ENCODE measurements at places on chromosomes 11 and 22.

- no peak for DNase-seq
Measured at GRCh38 chr11:72314600-72315392, 70.8 kb upstream of the PHOX2A start.

GRCh38 chr11:11755871-11756270, 85.9 kb upstream of the USP47 start:
- DNase-seq: no peak

DNA sequence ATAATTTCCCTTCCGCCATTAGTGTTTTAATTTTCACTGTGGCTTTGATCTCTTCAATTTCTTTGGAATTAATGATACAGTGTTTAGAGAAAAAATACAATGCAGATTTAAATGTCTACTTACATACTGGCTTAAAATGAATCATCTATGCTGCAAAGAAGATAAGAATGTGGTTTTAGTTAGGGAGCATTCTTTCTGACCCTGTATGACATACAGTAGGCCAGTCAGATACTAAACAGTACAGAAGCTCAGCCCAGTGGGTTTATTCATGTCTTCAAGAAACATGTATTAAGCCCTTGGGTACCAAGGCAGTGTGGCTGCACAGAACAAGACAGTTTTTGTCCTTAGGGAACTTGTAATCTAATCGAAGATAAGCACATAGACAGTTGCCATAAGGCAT, 268.8 kb downstream of the DDX10 start:
- DNase-seq: no peak

DNA sequence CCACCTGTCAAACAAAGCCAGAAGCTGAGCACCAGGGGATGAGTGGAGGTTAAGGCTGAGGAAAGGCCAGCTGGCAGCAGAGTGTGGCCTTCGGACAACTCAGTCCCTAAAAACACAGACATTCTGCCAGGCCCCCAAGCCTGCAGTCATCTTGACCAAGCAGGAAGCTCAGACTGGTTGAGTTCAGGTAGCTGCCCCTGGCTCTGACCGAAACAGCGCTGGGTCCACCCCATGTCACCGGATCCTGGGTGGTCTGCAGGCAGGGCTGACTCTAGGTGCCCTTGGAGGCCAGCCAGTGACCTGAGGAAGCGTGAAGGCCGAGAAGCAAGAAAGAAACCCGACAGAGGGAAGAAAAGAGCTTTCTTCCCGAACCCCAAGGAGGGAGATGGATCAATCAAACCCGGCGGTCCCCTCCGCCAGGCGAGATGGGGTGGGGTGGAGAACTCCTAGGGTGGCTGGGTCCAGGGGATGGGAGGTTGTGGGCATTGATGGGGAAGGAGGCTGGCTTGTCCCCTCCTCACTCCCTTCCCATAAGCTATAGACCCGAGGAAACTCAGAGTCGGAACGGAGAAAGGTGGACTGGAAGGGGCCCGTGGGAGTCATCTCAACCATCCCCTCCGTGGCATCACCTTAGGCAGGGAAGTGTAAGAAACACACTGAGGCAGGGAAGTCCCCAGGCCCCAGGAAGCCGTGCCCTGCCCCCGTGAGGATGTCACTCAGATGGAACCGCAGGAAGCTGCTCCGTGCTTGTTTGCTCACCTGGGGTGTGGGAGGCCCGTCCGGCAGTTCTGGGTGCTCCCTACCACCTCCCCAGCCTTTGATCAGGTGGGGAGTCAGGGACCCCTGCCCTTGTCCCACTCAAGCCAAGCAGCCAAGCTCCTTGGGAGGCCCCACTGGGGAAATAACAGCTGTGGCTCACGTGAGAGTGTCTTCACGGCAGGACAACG, 11.7 kb downstream of the CXCR5 start:
- no peak for DNase-seq

DNA sequence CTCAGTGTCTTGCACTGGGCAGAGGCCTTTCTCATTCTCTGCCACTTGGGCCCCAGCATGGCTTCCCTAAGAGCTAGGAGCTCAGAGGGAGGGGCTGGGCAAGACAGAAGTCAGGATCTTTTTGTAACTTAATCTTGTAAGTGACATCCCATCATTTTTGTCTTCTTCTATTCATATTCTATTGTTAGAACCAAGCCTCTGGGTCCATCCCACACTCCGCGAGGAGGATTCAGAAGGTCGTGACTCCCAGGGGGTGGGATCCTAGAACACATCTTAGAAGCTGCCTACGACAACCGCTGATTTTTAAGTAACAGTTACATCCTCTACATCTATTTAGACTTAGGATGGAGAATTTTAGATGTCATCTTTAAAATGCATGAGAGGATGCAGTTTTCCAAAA, 1.5 kb upstream of the IL17RA start:
- DNase-seq: no peak

DNA sequence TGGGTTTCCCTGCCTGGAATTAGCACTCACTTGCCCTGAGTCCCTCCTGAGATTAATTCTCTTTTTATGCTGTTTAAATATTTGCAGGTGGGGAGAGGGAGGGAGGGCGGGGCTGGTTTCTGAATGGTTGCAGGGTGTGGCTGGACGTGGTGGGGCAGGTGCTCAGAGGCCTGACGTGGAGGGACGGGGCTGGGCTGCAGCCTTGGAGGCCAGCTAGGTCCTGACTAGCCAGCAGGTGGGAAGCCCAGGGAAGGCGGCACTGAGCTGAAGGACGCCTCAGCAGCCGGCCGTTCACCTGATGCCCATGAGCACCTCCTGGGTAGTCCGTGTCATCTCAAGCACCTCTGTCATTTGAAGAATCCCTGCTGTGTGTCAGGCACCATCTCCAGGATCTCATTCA, 21.3 kb downstream of the SGSM1 start:
- DNase-seq: no peak

GRCh38 chr22:42301077-42301741, 30.8 kb upstream of the TCF20 start:
- no peak for DNase-seq

GRCh38 chr11:9972989-9973388, 309.1 kb downstream of the SWAP70 start:
- DNase-seq: no peak

DNA sequence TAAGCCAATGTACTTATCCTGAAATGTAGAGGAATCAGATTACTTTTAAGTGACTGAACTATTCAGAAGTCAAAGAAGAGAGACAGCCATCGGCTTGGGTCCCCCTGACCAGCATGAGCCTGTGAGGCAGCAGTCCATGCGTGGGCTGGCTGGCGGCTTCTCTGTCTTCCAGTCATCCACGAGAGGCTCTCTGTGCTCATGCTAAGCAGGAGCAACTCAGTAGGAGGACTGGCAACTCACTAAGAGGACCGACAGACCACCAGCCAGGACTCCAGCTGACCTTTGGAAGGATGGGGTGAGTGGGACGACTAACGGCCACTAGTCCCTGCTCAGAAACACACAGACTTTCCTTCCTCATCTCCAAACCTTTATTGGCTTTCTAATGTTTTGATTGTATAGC, 43.6 kb downstream of the ARFGAP3 start:
- DNase-seq: no peak

DNA sequence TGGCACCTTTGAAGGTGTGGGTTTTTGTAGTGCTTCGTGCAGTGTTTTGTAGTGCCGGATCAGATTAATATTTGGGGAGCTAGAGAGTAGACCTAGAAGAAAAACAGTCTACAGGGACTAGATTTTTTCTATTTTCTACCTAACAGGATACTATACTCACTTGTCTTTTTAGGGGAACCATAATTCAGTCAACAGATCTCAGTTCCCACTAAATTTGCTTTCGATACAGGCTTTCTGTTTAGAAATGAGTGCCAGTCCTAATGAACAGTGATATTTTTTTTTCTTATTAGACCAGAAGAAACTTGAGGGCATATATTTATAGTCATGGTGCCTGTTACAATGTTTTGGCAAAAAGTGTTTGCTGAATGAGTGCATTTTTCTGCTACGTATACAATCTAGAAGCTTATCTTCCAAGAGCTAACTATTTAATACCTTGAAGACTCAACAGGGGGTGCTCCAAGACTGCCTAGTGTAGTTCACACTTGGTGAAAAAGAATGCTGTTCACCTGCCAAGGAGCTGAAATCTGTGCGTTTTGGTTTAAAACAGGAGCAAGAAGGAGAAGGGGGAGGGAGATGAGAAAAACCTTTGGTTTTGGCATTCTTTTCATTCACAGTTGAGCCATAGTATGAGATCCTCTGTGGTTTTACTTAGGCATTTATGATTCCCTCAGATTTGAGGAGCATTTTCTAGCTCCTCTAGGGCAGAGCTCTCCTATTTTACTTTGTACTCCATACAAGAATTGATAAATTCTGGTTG, 44.9 kb upstream of the VSTM5 start:
- DNase-seq: no peak

- no peak for DNase-seq
Measured at GRCh38 chr22:42357221-42357620, 75.0 kb downstream of the NFAM1 start.

- no peak for DNase-seq
Measured at GRCh38 chr22:21568347-21569075, 997 bp downstream of the UBE2L3 start.

DNA sequence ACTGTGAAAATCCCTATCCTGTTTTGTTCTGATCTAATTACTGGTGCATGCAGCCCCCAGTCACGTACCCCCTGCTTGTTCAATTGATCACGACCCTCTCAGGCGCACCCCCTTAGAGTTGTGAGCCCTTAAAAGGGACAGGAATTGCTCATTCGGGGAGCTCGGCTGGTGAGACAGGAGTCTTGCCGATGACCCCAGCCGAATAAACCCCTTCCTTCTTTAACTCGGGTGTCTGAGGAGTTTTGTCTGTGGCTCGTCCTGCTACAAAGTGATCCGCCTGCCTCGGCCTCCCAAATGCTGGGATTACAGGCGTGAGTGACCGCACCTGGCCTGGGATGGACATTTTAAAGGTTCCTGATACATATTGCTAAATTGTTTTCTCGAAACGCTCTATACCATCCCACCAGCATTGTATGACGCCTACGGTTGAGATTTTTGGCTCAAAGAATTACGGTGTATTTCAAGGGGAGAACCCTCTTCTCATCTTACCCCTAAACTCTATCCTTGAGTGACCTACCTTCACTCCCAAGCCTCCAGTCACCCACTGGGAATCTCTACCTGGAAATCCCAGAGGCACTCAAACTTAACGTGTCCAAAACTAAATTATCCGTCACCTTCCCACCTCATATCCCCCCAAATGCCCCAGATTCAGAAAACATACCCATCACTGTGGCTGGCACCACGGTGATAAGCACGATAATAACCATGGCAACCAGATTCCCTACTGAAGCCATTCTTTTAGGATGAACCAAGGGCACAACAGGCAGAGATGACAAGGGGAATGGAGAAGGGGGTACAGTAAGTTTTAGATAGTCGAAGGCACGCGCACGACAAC, 789 bp upstream of the POLA2 start:
- no peak for DNase-seq

- DNase-seq: no peak
Measured at GRCh38 chr11:8375460-8375859, 111.8 kb upstream of the LMO1 start.

GRCh38 chr11:116544721-116545120, 228.1 kb downstream of the BUD13 start:
- no peak for DNase-seq

DNA sequence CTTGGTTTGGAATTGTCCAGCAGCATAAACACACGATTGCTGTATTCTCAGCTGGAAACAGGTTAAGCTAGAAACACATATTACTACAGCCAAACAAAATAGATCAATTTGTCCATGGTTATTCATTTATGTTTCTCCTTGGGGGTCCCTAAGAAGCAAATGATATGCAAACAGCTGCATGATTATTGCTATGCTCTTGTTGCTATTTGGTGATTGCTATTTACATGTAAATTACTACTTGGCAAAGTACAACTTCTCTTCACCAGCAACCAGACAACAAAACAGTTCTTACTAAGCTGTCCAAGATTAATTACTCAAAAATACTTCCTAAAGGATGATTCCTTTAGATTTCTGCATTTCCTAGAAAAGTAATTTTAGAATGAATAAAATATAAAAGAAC, 567.9 kb upstream of the ARHGAP42 start:
- DNase-seq: no peak

DNA sequence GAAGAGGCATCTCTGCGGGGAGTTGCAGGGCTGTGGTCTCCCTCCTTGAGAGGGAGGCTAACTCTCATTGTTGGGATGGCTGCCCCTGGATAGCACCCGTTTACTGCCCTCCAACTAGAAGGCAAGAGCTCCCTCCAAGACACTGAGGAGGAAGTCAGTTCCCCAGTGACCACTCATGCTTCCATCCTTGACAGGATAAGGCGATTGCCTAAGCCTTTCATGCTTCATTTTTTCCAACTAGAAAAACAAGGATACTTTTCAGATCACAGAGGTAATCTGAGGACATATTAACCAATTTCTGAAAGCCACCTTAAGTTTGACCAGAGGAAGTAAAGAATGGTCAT, 186.6 kb downstream of the MAML2 start:
- no peak for DNase-seq

- no peak for DNase-seq
Measured at GRCh38 chr11:26891501-26891900, 102.4 kb upstream of the FIBIN start.

GRCh38 chr22:36405671-36406538, 18.1 kb upstream of the MYH9 start:
- DNase-seq: no peak

DNA sequence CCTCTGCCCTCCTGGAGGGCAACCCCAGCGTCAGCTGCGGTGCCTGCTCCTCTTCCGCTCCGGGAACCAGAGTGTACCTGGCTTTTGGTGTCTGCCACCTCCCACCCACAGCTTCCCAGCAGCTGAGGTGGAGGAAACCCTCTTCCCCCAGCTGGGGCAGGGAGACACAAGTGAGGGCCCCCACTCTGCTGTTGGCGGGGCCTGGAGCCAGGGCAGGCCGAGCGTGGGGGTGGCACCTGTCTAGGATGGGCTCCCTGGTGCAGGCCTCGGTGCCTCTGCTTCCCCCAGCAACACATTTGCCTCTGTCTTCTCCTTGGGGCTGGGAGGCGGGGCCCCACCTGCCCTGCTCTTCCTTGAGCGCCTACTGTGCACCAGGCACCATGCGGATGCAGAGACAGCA, 6.4 kb downstream of the OSM start:
- no peak for DNase-seq

- DNase-seq: no peak
Measured at GRCh38 chr22:49587987-49588386, 239.7 kb downstream of the BRD1 start.

DNA sequence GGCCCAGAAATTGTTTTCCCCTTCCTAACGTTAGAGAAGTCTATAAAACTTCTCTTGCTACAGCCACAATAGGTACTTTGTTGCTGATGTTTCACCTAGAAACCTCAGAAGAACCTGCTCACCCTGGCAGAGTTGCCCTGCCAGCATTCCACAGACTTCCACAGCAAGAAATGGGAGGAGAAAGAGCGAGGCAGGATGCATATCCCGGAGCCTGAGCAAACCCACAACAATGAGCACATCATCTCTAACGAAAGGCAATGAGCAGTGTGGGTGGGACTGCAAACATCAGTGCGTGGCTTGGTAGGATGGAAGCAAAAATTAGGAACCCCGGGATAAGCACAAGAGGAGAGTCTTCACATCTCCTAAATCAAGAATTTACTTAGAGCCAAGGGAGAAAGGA, 892.3 kb downstream of the OPCML start:
- DNase-seq: no peak

- DNase-seq: no peak
Measured at GRCh38 chr11:63918507-63919191, 1.7 kb upstream of the RCOR2 start.

GRCh38 chr11:66189031-66189745, 79.3 kb upstream of the RAB1B start:
- no peak for DNase-seq

GRCh38 chr22:49525801-49526535, 301.7 kb downstream of the BRD1 start:
- DNase-seq: no peak

- DNase-seq: no peak
Measured at GRCh38 chr11:61609980-61610366, 29.1 kb upstream of the SYT7 start.

Measured in cortex of kidney (tissue), 1 donor.